Activated T-cell treated with anti-CD3 and anti-CD28 coated beads, Interleukin-2, amount 50 U/mL, for 72 hours (primary cell): ENCODE measurements at places on chromosomes 13 and 19. TPM values are rescaled to one million over a fixed set of nuclear protein-coding genes. Genes with fewer than 3 reads are reported as not detected.

DNA sequence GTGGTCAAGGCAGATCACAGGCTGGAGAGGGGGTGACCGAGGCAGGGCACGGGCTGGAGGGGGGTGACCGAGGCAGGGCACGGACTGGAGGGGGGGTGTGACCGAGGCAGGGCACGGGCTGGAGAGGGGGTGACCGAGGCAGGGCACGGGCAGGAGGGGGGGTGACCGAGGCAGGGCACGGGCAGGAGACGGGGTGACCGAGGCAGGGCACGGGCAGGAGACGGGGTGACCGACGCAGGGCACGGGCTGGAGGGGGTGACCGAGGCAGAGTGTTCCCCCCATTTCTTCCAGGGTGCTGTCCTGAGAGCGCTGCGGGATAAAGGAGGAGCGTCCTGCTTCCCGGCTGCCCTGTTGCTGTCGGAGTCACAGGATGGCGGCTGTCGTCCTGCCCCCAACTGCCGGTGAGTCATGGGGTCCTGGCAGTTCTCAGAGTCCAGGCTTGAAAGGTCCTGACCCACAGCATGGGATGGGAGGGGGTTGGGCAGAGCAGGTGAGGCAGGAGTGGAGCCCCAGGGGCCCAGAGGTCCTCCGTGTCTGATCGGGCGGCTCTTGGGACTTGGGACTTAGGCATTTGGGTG lies 5.3 kb downstream of the ZNF557 start:
- H3K4me3 ChIP-seq = no peak overlapping the region
- H3K27ac ChIP-seq = no peak overlapping the region
- no peak for DNase-seq
- H3K27me3 ChIP-seq = no peaks in the 10 kb centered on the region
- peaks cover 43% of the 10 kb centered on the region for H3K36me3 ChIP-seq

DNA sequence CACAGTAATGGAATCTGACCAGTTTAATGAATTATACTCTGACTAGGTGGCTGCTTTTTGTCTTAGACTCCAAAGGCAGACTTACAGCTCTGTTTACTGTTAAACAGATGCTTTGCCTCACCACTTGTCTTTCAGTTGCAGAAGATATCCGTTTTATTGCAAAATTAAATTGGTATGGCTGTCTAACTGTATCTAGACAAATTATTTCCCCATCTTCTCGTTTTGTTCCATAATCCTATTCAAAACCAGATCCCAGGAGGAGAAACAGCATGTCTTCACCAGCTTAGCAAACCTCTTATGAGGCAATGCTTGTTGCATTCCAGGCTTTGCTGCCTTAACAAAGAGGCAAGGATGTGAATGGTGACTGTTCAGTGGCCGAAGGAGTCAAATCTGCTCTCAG lies 215.6 kb downstream of the TDRD3 start:
- H3K4me3 ChIP-seq = no peak overlapping the region
- no peaks in the 10 kb centered on the region for H3K27me3 ChIP-seq
- H3K36me3 ChIP-seq = no peaks in the 10 kb centered on the region
- no peaks in the 10 kb centered on the region for H3K4me1 ChIP-seq
- H3K27ac ChIP-seq = no peak overlapping the region

HMGB1 gene
- 596 TPM for total RNA-seq

CNMD gene
- total RNA-seq = not detected

- no peak overlapping the region for H3K27ac ChIP-seq
- H3K36me3 ChIP-seq = peaks cover 2% of the 10 kb centered on the region
- no peaks in the 10 kb centered on the region for H3K4me1 ChIP-seq
- no peaks in the 10 kb centered on the region for H3K27me3 ChIP-seq
Observed at GRCh38 chr13:111484141-111484925, 163.9 kb downstream of the TEX29 start.

DCT gene
- 0.49 TPM for total RNA-seq

GPR180 gene
- total RNA-seq = 7.9 TPM

CD79A gene
- total RNA-seq = 12.3 TPM

TBXA2R gene
- total RNA-seq = 1.5 TPM

DNA sequence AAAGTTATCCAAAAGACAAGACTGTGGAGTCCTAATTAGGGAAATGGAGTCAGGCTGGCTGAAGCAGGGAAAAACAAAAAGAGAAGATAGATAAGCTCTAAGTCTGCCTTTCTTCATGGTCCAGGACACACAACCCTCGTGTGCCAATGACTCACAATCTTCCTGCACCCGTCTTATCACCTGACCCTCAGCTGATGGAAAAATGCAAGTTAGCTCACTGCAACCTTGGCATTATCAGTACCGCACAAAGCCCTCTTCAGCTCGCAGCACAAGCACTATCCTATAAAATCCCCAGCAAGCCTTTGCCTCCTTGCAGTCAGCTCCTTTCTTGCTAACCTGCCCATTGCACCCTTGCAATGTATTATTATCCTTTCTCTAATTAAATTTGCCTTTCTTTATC lies 4.3 kb downstream of the OR7A5 start:
- H3K27me3 ChIP-seq = peaks cover 22% of the 10 kb centered on the region
- H3K4me3 ChIP-seq = no peak overlapping the region
- no peak overlapping the region for H3K27ac ChIP-seq
- H3K36me3 ChIP-seq = no peaks in the 10 kb centered on the region
- no peak for DNase-seq
- no peaks in the 10 kb centered on the region for H3K4me1 ChIP-seq

- no peaks in the 10 kb centered on the region for H3K36me3 ChIP-seq
- H3K4me3 ChIP-seq = no peak overlapping the region
- no peak overlapping the region for H3K27ac ChIP-seq
- peaks cover 38% of the 10 kb centered on the region for H3K4me1 ChIP-seq
- H3K27me3 ChIP-seq = no peaks in the 10 kb centered on the region
- DNase-seq = no peak
Observed at GRCh38 chr13:40502236-40502635, 164.2 kb downstream of the FOXO1 start.

C1QTNF9B gene
- not detected for total RNA-seq

DNA sequence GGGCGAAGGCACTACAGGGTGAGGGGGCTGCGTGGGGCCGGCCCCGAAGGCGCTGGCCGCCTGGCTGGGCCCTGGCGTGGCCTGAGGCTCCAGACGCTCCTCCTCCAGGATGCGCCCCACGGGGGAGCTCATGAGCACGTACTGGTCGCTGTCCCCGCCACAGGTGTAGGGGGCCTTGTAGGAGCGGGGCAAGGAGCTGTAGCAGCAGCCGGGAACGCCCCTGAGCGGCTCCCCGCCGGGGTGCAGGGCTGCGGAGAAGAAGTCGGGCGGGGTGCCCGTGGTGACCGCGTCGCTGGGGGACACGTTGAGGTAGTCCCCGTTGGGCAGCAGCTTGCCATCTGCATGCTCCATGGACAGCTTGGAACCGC lies 3.0 kb downstream of the IRS2 start:
- H3K4me1 ChIP-seq = peaks cover 36% of the 10 kb centered on the region
- no peak for DNase-seq
- H3K36me3 ChIP-seq = no peaks in the 10 kb centered on the region
- H3K27ac ChIP-seq = no peak overlapping the region

- no peak for DNase-seq
- no peak overlapping the region for H3K27ac ChIP-seq
- H3K36me3 ChIP-seq = no peaks in the 10 kb centered on the region
Observed at GRCh38 chr19:50500060-50500752, 10.8 kb downstream of the JOSD2 start.
